GM13976 (cell line): ENCODE measurements at places on chromosomes 4 and X.

- no peak for DNase-seq
Observed at GRCh38 chr4:1937550-1937949, 66.4 kb downstream of the NSD2 start.

- no peak for DNase-seq
Observed at GRCh38 chrX:153637121-153638040, 9.6 kb upstream of the DUSP9 start.

GRCh38 chr4:110634350-110635162 lies 11.7 kb upstream of the PITX2 start:
- DNase-seq = no peak

GRCh38 chr4:141425124-141425523 lies 204.4 kb downstream of the ZNF330 start:
- no peak for DNase-seq

DNA sequence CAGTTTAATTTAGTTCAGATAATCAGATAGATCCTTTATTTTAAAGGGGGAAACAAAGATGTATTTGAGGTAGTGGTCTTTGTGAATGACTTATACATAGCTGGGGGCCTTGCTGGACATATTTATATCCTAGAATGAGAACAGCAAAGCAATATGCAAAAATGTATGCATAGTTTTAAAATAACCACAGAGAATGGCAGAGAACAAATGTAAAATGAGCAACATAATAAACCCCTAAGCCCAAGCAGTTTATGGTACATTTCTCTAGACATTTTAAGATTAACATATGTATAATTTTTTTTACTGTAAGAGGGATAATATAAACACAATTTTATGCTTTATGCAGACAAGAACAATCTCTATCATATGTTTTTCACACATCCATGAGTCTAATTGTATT lies 434.2 kb upstream of the SMIM31 start:
- DNase-seq = no peak

DNA sequence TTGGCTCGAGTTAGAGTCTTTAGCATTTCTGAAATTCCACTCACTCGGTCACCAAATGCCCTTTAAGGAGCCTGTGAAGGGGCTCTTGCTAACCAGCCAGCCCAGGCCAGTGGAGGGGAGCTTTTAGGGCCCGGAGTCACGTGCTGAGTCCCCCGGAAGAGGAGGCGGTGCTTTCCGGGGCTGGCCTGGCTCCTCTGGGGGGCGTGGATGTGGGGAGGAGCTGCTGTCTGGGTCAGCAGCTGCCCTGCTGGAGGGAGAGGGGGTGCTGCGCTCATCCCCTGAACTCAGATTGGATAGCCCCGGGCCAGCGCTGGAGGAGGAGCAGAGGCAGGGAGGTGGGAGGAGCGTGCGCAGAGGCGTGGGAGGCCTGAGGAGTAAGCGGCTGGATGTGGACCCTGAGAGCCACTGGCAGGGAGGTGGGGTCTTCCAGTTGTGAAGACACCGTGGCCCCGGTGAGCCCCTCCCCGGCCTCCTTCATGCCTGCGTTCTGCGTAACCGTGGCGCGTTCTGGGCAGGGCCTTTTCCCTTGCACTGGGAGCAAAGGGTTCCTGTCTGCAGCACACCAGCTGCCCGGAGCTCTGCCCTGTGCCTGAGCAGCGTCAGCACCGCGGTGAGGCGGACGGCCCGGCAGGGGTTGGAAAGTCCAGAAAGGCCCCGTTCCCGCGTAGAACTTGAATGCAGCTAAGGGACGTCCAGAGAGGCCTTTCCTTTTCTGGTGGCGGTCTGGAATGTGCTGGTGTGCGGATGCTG lies 19.7 kb downstream of the MAEA start:
- peak; percentile 95 for DNase-seq

GRCh38 chr4:55524844-55525571 lies 21.7 kb downstream of the CLOCK start:
- no peak for DNase-seq

DNA sequence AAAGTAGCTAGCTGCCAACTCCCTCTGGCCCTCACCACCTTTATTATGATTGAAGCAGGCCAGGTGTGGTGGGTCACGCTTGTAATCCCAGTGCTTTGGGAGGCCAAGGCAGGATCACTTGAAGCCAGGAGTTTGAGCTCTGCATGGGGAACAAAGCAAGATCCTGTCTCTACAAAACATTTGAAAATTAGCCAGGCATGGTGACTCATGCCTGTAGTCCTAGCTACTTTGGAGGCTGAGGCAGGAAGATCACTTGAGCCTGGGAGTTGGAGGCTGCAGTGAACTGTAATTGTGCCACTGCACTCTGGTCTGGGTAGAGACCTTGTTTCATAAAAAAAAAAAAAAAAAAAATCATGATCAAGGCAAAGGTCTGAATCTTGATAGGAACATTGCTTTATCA lies 467.0 kb upstream of the DIPK2B start:
- DNase-seq = no peak

GRCh38 chr4:115430024-115430423 lies 316.6 kb upstream of the NDST4 start:
- DNase-seq = no peak

- DNase-seq = no peak
Observed at GRCh38 chr4:160423879-160424451, 1321.1 kb downstream of the RAPGEF2 start.

DNA sequence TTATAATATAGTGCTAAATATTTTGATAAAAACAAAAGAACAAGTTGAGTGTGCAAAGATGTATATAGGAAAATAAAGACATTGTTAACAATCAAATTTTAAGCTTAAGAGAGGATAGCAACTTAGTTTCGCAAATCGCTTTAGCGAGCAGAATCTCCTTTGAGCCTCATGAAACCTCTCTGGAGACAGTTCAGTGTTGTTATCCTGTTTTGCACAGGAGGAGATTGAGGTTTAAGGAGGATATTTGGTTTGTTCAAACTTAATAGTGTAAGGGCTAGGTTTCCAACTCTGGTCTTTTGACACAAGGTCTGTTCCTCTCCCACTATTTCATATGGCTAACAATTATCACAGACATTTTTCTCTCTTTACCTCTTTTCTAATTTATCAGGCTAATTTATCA lies 1848.5 kb upstream of the TENM3 start:
- DNase-seq = no peak

- DNase-seq = no peak
Observed at GRCh38 chrX:56221101-56221500, 11.1 kb upstream of the KLF8 start.

GRCh38 chr4:168357941-168358340 lies 39.4 kb upstream of the DDX60 start:
- no peak for DNase-seq

GRCh38 chr4:55592014-55592413 lies at the start of gene PDCL2:
Gene PDCL2 (minus strand): TSS chr4:55592245. CDS start chr4:55592109, 136 bp downstream.
- DNase-seq = no peak

DNA sequence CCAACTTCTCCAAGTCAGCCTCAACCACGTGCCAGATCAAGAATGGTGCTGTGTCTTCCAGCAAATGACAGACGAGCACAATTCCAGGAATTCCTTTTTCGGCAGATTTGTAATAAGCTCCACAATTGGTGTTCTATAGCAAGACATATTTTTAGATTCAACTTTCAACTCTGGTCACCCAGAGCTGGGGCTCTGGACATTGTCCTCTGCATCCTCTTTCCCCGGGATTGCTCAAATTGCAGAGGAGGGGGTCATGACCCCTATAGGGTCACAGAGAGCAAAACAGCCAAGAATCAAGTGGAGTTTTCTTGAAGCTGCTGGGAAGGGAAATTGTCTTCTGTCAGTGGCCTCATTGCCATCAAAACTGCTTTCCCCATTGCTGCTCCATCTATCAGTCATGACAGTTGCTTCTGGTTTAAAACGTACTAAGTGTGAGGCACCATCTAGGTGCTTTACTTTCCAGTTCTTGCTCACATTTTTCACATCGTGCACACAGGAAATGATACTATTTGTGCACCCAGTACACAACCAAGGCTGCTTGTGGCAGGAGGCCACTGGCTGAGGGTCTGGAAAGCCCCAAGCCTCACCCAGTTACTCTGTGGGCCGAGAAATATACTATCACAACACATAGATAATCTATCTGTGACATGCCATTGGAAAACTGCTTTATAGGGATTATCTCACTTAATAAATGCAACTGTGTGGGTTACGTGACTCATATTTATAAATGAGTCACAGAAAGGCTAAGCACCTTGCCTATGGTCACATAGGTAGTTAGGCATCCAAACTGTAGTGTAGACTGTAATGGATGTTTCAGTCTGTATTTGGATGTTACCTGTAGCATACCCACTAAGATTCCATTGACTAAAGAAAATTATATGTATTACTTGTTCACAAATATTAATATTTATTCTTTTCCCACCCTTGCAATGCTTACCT lies 91.7 kb upstream of the PHOX2B start:
- DNase-seq = peak; percentile 14

DNA sequence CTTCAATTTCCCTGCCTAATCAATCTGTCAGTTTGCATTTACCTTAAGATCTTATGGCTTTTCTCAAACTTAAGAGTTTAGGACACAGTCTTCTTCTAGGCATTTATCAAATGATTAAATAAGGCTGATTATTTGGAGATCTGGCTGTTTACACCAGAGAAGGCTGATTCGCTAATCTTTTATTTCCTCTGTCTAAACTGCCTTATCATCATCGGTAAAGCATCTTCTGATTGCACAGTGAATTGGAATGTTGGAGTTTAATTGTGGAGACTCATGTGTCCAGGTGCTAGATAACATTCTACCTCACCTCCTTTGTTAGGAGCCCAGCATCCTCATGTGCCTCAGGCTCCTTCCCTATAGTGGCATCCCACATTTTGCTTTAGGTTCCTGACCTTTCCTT lies 100.3 kb upstream of the DDIT4L start:
- DNase-seq = no peak

DNA sequence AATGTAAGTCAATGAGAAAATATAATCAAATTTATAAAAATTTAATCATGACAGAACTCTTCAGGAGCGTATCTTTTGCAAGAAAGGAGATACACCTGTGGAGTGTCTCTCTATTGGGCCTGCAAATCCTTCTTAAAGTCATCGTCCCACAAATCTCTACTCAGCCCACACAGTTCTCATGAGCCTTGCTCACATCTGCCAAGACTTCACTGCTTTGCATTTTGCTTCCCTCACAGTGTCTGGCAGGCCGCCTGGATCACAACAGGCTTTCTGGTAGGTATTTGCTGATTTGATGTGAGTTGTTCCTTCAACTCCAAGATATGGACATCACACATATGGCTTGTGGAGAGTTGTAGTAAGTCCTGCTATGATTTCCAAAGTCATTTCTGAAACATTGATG lies 183.1 kb upstream of the ARX start:
- DNase-seq = no peak

DNA sequence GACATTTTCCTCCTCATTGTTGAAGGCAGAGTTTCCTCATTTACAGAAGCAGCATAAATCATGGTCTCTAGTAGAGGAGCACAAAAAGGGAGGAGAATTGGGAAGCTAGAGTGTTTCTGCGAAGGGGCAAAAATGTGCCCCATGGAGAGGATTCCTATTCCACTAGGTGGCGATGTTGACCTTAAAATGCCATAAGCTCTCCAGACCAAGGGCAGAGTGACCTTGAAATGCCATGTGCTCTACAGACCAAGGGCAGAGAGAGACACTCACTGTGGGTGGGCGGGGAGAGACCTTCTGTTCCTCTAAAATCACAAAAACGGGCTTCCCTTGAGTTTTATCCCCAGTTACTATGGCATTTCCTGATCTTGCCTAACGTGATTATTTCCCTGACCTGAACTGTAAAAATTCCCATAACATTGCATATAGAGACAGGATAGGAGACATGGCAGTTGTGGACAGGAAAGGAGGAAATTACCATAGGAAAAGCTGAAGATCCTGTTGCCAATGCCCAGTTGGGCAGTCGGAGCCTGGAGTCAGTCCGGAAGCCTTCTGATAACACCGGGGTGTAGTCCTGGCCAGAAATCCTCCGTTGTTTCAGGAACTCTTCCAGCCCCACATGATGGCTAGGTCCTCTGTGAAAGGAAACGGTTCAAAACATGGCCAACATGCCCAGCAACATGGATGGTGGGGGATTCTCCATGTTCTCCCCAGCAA lies 567.7 kb downstream of the MAGEB5 start:
- no peak for DNase-seq

DNA sequence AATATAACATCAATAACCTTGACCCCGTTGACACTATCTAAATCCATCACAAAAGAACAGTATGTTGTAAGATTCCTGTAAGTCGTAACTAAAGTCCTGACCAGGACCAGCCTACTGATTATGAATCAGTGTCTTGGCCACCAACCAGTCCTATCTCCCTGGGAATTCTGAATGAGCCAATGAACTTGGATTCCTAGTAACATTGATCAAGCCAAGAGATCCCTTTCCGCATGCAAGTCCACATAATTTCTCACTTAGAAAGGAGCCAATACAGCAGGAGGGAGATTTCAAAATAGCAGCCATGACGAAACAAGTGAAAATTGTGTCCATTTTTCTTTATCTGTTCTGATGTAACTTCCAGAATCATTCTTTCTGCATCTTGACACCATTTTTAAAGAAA lies 9.5 kb downstream of the XPNPEP2 start:
- no peak for DNase-seq

DNA sequence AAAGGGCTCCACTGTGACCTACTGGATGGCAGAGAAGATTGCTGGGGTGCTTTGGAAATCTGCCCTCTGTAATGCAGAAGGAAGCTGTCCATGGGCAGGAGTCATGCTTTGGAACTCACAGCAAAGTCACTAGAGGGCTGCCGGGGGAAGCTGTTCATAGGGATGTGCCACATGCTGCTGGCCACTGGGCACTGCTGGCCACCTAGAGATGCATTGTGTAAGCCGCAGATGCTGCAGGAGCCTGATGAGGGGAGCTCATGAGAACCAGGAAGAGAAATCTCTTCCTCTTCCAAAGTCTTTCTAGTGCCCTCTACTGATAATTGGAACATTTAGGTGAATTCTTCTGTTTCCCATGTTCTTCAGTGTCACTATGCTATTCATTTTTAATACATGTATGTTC lies 31.2 kb upstream of the UXT start:
- no peak for DNase-seq

GRCh38 chrX:41825796-41826195 lies 97.6 kb downstream of the CASK start:
- DNase-seq = no peak

- DNase-seq = no peak
Observed at GRCh38 chrX:150763810-150764209, 70.6 kb downstream of the MTMR1 start.

DNA sequence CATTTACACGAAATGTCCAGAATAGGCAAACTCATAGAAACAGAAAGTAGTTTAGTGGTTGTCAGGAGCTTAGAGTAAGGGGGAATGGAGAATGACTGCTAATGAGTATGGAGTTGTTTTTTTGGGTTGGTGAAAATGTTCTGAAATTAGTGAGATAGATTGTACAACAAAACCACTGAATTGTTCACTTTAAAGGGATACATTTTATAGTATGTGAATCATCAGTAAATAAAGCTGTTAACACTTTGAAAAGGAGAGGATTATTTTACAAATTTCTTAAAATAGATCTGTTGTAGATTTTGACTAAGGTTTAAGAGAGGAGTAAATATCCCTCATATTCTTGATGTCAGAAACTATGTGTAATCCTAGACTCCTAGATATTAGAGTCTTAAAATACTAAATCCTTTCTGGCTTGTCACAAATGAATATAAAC lies 82.7 kb downstream of the RAPGEF2 start:
- no peak for DNase-seq

- no peak for DNase-seq
Observed at GRCh38 chrX:25519258-25519657, 503.5 kb upstream of the ARX start.

GRCh38 chr4:152901205-152901604 lies 34.9 kb upstream of the FHDC1 start:
- no peak for DNase-seq
